Frontal cortex (tissue), 4 donors: ENCODE measurements at places on chromosomes 3 and 15. TPM values are rescaled to one million over a fixed set of nuclear protein-coding genes. Genes with fewer than 3 reads are reported as not detected.

The CAMK2N2 gene
- total RNA-seq = 4.5 TPM

The HOMER2 gene
- 45.2 TPM for total RNA-seq

The ALG1L2 gene
- total RNA-seq = not detected

The TUSC7 gene
- not detected for total RNA-seq

The SLC9C1 gene
- total RNA-seq = 0.41 TPM

The DISP2 gene
- 5.3 TPM for total RNA-seq

The CASR gene
- not detected for total RNA-seq

The GOLGA8N gene
- 2.4 TPM for total RNA-seq

The CRYGS gene
- 1.6 TPM for total RNA-seq
